ENCODE measurements at places on chromosomes 11 and 22.

DNA sequence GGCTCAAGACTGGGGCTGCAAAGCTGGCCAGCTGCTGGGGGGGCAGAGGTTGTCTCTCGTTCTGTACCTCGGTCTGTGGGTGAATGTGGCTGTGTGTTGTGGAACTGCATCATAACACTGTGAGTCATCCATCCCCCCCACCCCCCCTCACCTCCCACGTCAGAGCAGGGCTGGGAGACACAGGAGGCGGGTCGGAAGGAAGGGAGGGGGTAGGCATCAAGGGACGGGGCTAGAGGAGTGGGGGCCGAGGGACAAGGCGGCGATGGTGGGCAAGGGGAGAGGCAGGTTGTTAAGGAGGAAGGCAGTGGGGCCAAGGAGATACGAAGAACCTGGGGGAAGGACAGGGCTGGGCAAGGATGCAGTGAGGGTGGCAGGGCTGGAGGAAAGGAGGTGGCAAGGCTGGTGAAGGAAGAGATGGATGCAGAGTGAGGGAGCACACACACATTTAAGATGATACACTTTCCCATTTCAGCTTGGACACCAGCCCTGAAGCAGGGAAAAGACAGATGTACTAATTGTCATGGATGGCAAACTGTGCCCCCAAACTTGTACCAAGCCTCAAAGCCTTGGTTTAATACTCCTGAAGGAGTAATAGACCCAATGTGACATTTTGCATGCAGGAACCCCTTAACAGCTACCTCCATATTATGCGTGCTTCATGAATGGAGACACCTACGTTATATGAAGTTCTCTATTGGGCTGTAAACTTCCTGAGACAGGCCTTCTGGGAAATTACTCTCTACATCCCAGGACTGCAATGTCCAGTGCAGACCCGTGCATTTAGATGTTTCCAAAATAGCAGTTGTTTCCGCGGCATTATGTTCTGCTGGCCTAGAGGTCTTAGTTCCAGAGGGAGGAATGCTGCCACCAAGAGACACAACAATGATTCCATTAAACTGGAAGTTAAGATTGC is at the start of gene YPEL4:
Gene YPEL4, minus strand, starts transcription at position 87 of the 913 bp plus-strand sequence. CDS start 2,805 bp downstream, outside the sequence.
- DNase-seq: peak; percentile 64

DNA sequence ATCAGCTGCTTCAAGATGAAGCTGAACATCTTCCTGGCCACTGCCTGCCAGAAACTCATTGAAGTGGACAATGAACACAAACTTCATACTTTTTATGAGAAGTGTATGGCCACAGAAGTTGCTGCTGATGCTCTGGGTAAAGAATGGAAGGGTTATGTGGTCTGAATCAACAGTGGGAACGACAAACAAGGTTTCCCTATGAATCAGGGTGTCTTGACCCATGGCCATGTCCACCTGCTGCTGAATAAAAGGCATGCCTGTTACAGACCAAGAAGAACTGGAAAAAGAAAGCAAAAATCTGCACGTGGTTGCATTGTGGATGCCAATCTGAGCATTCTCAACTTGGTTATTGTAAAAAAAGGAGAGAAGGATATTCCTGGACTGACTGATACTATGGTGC is 22.2 kb upstream of the BIRC3 start:
- DNase-seq: no peak

DNA sequence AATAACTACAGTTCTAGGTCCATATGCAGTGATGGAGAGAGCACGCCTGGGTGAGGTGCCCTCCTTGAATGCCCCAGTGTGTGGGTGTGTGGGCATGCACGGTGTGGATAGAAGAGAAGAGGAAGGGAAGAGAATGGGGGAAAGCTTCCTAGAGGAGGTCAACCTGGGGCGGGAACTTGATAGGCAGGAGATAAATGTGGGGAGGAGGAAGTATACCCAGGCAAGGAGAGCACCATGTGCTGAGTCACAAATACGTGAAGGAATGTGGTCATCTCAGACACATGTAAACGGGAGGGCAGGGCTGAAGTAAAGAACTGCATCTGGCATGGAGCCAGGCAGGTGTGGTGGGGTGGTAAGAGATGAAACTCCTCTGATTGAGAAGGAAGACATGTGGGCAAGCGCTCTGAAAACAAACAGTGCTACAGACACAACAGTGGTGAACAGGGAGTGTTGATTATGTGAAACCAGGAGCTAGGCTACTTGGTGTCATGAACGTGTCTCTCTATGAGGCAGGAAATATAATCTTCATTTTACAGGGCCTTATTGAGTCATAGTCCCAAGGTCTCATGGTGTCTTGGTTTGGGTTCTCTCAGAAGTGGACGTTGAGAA is 61.5 kb upstream of the EED start:
- peak; percentile 85 for DNase-seq

DNA sequence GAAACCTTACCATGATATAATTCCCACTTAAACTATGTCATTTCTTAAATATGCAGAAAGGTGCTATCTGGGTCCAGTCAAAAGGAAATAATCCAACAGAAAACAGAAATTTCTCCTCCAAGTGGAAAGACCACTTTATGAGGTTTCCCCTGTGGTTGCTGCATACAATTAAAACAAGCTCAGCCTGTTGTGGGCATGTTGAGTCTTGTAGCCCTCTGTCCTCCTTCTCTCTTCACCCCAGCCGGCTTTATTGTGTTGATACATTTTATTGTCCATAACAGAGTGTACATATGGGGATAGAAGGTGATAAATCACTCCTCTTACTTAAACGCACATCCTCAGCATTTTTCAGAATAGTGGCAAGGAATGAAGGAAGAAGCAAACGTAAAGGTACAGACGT is 126.0 kb upstream of the MTNR1B start:
- no peak for DNase-seq

DNA sequence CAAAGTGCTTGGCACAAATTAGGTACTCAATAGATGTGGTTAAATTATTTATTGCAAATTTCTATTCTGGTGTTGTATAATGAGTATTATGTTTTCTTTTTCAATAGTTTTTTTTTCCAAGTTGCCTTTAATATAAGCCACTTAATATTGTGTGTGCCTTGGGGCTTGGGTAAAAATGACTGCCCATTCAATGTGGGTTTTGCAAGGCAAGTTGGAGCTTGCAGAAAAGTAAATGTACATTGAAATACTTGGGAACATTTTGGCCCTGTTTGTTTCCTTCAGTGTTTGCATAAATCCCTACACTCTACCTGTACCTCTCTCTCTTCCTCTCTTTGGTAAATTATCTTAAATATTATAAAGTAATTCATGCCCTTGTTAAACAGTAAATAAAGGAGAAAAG is 2.1 kb upstream of the CCDC81 start:
- no peak for DNase-seq

DNA sequence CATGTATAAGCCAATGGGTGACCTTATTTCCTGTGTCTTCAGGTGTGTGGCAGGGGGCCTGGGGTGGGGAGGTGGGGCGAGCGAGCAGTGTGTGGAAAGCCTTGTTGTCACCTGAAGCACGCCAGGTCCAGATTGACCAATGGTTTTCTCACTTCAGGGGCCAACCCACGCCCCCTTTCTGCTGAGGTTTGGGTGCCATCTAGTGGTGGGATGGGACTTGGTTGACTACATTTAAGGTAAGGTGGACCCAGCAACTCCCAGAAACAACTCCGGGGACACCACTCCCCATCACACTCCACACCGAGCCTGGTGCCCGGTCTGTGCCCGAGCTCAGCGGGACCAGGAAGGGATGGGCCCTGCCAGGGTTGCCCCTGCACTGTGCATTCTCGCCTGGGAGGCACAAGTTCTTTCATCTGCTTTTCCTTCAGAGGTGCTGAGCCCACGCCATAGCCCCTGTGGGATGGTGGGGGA is 40.0 kb downstream of the TPCN2 start:
- peak; percentile 74 for DNase-seq

GRCh38 chr11:119030029-119030328 is 698 bp downstream of the SLC37A4 start:
- DNase-seq: peak; percentile 72

- no peak for DNase-seq
Observed at GRCh38 chr22:20436768-20437612, 635 bp downstream of the SCARF2 start.

Measured in activated T-cell treated with anti-CD3 and anti-CD28 coated beads, Interleukin-2, amount 50 U/mL, for 48 hours (primary cell).